ENCODE measurements at places on chromosomes 3 and 15.
A peak's percentile ranks its signal among the peaks of the same experiment; 100 is the strongest.

GRCh38 chr15:98422130-98422478 lies 226.2 kb upstream of the IGF1R start:
- DNase-seq: no peak

- DNase-seq: no peak
Observed at GRCh38 chr15:22956257-22956977, 23.8 kb downstream of the CYFIP1 start.

DNA sequence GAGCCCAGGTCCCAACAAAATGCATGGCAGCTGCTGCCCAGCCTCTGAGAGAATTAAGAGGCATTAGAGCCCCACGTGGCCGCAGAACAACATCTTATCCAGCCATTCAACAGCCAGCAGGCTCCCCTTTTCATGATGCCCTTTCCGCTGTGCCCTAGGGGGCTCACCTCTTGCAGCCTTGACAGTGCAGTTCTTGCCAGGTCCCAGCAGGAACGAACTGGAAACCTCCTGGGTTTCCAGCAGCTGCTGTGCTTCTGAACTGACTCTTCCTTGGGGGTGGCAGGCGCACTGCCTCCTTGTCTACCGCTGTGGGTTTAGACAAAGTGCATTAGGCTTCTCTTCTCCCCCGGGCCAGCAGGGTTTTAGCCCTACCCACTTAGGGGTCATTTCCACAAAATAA lies 85.2 kb downstream of the FAM174B start:
- DNase-seq: no peak

- DNase-seq: no peak
Observed at GRCh38 chr15:81182031-81182755, 14.5 kb upstream of the IL16 start.

DNA sequence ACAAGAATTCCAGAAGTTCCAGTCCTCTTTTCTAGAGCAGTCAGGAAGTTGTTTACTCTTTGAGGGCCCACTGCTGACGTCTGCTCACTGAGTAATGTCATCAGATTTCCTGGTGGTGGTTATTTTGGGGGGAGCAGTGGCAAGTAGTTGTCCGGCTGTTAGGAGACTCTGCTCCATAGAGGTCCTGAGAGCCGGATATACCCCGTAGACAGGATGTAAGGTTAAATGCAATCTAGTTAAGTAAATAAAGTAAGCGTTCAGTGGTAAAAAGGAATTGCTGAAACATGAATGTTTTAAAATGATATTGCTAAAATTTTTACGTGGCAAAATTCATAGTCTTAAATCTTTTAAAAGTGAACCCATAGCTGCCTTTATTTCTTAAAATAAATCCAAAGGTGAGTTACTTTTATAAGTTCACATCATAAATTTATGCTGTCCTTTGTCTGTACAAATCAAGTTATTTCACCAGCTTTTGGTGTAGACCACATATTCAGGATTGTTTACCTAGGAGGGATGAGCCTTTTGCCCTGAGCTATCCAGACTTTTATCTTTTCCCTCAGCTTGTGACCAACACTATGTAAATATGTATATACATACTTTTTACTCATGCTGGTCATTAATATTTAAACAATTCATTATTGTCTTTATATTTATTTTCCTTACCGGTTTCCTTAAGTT lies 65.8 kb downstream of the PDE8A start:
- peak; percentile 27 for DNase-seq

DNA sequence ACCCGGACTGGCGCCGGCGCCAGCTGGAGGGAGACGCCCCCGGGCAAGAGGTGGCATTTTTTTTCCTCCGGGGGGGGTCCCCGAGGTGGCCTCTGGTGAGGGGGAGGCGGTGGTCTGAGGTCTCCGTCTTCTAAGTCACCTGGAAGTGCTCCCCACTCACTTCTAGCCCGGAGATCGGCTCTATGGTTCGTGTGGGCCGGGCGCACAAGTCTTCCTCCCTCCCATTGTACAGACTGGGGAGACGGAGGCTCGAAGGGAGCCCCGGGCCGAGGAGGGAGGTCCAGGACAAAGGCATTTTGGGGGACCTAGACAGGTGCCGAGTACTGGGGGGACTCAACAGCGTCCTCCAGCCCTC lies 4.4 kb downstream of the GATA2 start:
- DNase-seq: no peak

- no peak for DNase-seq
Observed at GRCh38 chr3:58355179-58355578, 22.5 kb downstream of the PXK start.

- no peak for DNase-seq
Observed at GRCh38 chr3:196274585-196274984, 12.9 kb downstream of the PCYT1A start.

- DNase-seq: no peak
Observed at GRCh38 chr15:64426845-64427465, 33.4 kb upstream of the ZNF609 start.

DNA sequence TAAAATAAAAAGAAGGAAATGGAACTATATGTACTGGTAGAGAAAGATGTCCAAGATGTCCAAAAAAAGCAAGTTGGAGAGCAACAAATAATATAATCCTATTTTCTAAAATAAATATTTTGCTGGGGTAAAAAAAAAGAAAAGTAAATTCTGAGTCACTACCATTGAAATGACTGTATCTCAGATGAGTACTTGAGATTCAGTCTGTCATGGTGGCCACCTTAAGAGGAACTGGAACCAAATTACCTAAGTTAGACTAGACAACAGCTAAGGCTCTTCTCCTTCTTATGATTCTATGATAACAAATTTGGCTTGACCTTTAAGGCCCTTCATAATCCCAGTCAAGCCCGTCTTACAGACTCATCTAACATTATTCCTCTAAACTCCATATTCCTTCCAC lies 270.6 kb upstream of the HES1 start:
- DNase-seq: no peak

GRCh38 chr3:64917914-64918453 lies 230.2 kb upstream of the ADAMTS9 start:
- DNase-seq: no peak

GRCh38 chr3:181969925-181970324 lies 258.2 kb downstream of the SOX2 start:
- DNase-seq: no peak

DNA sequence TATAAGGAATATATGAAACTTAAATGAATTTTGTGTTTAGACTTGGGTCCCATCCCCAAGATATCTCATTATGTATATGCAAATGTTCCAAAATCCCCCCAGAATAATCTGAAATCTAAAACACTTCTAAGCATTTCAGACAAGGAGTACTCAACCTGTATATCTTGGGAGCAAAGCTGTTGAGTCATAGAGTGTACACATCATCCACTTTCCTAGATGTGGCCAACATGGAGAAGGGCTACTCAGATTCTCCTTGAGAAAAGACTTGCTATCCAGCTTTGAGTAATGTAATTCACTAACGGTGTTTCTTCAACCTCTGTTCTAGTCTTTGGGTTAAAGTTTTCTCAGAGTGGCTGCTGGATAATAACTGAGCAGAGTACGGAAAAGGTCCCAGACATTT lies 215.5 kb upstream of the POU1F1 start:
- DNase-seq: no peak

DNA sequence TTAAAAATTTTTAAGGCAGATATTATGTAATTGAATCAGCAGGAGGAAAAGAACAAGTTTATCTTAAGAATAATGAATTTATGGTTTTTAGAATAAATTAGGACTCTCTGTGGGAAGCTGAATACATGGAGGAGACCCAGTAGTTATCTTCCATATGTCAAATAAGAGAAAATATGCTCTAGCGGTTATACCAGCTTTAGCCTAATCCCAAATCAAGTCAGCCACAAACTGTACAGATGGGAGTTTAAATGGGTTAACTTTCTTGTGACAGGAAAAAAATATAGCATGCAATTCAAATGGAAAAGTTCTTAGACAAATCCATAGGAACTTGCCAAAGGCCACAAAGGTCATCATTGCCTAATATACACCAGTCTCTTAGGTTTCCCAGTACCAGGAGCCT lies 84.3 kb downstream of the TTBK2 start:
- no peak for DNase-seq

DNA sequence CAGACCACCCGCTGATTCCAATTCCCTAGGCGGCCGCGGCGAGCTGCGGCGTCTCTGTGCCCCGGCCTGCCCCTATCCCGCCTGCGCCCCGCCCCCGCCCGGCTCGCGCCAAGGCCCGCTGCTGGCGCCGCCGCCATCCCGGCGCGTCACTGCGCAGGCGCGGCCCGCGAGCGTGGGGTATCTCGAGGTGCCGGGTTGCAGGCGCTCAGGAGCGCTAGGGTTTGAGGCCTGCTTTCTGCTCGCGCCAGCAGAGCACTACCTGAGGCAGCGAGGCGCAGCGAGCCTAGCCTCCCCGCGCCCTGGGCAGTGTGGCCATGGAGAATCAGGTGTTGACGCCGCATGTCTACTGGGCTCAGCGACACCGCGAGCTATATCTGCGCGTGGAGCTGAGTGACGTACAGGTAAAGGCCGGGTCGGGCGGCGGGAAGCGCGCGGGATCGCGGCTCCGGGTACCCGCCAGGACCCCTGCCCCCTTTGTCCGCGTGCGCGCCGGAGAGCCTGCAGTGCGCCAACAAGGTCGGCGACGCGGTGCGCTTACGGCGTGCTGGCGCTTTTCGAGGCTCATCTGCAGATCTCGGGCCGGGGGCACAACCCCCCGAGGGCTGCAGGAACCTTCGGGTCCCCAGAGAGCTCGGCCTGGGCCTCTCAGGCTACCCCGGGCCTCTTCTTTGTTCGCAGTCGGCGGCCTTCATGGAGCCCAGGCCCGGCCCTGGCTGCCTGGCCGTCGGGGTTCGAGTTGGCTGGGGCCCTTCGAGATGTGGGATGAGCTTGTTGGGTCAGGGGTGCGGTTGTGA lies at the start of gene HACD3:
TSS of gene HACD3 (plus strand) at position 146 of the 794 bp plus-strand sequence. CDS start at position 315, 169 bp downstream.
- DNase-seq: peak; percentile 88

GRCh38 chr3:157921811-157922210 lies 184.4 kb downstream of the SHOX2 start:
- DNase-seq: no peak

DNA sequence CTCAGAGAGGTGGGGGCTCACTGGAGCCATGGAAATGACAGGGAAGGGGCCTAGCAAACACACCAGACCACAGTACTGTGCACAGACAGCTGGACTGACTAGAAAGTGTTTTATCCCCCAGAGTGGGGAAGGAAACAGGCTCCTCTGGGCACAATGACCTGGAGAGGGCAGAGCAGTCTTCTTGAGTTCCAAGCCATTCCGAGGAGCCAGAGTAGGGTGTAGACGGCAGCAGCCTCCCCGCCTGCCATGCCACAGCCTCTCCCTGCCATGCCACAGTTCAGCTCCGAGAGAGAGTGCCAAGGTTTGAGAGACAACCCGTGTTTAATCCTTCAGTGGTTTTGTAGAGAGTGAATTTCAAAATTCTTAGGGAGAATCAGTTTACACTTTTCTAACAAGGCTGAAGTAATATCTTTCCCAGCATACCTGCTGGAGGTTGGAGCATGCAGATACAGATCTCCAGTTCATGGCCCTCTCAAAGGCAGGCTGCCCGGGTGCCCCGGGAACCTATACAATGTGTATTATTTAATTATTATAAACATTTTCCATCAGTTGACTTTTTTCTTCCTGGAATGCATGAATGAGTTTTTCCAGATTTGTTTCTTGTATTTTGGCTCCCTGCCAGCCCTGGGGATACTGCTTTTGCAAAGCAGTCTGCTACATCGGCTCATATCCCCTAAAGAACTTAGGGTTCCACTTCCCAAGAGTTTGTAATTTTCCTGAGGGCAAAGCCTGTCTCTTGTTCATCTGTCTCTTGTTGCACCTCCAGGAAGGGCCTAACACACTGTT lies 3.2 kb downstream of the PODXL2 start:
- no peak for DNase-seq

DNA sequence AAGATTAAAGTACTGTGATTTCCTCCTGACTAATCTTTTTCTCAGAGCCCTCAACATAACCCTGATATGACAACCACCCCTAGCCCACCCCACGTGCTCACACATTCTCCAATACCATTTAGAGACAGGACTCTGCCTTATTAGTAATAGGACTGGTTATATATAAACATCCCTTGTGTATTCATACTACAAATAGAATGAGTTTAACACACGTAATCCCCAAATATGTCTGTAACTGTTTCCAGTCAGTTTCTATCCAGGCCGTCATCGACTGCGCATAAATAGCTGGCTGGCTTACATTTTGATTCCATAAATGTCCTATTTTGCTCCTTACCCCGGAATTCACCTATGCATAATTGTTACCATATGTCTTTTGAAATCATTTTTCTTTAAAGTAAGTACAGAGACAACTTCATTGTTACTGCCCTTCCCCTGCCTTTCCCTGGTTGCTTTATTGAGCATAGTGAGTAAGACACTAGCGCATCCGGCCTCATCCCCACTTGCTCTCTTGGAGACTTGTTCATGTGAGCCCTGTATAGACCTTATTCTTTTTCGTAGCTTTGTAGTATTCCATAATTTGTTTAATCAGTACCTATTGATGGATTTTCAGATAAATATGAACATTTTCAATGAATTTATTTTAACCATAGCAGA lies 3.5 kb upstream of the P2RY14 start:
- no peak for DNase-seq

DNA sequence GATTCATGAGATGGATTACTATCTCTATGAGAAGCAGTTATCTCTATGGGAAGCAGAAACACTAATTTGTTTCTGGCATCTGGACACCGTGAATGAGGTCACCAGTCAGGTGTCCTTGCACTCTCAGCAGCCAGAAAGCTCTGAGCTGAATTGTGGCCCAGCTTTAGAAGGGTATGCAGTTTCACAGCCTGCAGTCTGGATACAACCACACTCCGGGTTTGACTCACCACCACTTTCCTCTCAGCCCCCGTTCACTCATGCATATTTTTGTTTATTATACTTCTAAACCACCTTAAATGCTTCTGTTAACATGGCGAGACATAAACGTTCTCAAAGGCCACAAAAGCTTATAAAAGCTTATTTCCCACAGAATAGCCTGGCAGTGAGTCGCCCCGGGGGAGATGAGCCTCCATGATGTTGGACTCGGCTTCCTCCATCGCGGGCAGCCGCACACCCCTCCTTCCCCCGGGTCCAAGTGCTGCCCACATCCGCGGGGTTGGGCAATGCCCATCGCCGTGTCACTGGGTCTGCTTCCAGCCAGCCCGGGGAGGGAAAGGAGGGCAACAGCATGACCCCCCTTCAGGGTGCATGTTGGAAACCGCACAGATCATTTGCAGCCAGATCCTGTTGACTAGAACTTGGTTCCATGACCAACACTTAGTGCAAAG lies 16.8 kb upstream of the SLC41A3 start:
- no peak for DNase-seq

DNA sequence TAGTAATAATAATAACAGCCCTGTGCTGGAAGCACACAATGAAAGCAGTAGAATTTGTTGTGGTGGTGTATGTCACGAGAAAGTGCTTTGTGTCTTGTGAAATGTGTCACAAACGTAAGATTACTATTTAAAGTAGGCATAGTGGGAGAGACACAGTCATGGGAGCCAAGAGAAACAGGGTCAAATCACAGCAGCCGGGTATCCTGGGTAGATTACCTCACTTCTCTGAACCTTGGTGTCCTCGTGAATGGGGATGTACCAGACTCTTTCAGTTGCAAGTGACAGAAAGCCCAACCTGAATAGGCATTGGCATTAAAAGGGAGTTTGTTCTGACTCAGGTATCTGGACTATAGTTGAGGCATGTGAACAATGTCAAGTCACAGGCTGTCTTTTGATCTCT lies 29.1 kb upstream of the SRGAP3 start:
- no peak for DNase-seq
